ENCODE measurements at places on chromosomes 7 and 10.

DNA sequence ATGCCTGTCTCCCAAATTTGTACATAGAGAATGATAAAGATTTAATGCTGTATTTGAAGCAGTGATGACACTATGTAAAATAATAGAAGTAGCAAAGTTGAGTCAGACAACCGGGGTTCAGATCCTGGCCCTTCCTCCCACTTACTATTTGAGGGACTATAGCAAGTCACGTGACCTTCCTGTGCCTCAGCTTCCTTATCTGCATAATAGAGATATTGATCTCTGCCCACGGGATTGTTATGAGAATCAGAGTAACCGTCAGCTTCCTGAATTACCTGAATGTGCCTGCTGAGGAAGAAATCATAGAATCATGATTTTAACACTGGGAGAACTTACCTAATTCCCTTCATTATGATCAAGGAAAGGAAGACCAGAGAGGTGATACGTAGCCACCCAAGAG is 26.9 kb downstream of the CASP7 start:
- no peak for DNase-seq

- DNase-seq: no peak
Observed at GRCh38 chr7:32494946-32495297, 367 bp upstream of the AVL9 start.

DNA sequence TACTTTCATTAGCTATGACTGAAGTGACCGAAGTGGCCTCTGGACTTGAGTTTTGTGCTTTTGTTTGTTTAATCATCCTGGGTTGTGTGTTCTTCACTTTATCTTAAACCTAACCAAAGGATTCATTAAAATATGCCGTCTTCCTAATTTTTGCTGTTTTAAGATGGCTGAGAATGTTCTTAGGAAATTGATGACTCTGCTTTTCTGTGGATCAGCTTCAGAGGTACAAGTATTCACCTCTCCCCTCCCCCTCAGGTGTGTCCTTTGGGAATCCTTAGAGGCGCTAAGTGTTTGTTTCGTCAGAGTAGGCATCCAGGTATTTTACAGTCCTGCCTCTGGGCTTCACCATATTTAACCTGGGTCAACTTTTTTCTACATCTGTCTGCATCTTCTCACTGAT is 1.1 kb downstream of the CCDC126 start:
- DNase-seq: no peak

GRCh38 chr7:8185926-8186683 is 75.9 kb downstream of the ICA1 start:
- DNase-seq: no peak

DNA sequence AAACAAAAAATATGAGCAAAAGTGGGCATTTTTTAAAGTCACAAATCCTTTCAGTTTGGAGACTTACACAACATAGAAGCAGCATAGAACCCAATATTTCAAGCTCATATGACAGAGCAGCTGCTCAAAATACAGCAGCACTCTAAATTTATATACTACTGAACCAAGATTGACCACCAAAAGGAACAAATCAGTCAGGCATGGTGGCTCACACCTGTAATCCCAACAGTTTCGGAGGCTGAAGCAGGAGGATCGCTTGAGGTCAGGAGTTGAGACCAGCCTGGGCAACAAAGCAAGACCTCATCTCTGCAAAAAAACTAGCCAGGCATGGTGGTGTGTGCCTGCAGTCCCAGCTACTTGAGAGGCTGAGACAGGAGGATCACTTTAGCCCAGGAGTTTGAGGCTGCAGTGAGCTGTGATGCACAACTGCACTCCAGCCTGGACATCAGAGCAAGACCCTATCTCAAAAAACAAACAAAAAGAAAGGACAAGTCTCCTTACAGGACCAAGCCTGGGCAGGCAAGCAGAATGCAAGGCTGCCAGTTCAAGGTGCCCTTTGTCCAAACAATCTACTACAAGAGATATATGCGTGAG is 40.0 kb downstream of the PARD3 start:
- DNase-seq: no peak

- no peak for DNase-seq
Observed at GRCh38 chr10:101932183-101932582, 88.6 kb upstream of the KCNIP2 start.

- no peak for DNase-seq
Observed at GRCh38 chr7:8391353-8392062, 41.9 kb upstream of the NXPH1 start.

- DNase-seq: no peak
Observed at GRCh38 chr10:36202881-36203280, 560.8 kb upstream of the FZD8 start.

DNA sequence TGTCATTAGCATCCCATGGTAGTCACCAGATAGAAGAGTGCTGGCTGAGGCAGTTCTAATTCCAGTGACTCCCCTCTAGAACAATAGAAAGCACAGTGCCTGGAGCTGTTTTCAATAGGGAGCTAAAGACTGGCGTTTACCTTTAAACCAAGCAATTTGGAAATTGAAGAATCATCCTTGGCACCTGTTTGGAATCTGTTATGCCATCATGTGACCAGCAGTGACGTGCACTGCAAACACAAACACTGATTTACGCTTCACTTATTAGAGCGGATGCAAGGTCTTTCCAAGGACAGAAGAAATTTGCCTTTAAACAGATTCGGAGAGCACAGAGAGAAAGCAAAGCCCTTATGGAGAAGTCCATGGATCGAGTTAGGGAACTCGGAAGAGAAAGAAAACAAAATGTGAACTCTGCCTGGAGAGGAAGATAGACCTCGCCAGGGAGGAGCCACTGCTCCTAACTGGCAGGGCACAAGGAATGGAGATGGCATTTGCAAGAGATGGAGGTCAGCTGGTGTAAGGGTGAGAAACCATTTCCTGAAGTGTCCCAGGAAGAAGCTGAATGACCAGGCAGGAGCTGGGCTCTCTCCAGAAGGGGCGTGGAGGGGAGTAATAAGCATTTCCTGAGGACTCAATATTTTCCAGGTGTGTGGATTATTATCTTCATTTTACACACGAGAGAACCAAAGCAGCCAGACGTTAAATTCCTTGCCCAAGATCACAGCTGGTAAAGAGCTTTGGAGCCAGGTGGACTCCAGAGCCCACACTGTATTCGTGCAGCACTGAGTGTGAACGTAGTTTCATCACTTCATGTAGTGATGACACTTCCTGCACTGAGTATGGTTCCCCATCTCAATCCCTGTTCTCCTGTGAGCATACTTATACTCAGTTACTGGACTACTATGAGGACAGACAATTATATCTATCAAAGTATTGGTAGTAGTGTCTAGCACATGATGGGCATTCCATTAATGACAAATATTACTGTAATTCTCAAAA is 97.7 kb downstream of the CUBN start:
- no peak for DNase-seq

All from fibroblast of mammary gland (primary cell).